ENCODE measurements at places on chromosomes 3 and 15.

DNA sequence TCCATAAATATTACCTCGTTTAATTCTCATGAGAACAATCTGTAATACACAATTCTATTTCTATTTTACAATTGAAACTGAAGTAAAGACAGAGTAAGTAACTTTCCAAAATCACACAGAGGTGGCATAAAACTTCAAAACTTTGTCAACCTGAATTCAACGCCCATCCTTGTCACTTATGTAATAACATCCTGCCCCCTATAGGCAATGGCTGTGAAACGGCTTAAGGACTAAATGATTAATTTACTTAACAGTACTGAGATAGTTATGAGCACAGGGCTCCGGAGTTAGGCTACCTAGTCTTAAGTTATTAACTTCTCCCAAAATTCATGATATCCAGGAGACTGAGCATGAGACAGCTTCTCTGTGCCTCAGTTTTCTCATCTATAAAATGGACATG, 293.1 kb upstream of the CHRM5 start:
- H3K4me1 ChIP-seq, result no peaks in the 10 kb centered on the region
- peaks cover 2% of the 10 kb centered on the region for H3K27me3 ChIP-seq
- no peak for DNase-seq
- H3K36me3 ChIP-seq, result no peaks in the 10 kb centered on the region
- H3K4me3 ChIP-seq, result no peak overlapping the region

DNA sequence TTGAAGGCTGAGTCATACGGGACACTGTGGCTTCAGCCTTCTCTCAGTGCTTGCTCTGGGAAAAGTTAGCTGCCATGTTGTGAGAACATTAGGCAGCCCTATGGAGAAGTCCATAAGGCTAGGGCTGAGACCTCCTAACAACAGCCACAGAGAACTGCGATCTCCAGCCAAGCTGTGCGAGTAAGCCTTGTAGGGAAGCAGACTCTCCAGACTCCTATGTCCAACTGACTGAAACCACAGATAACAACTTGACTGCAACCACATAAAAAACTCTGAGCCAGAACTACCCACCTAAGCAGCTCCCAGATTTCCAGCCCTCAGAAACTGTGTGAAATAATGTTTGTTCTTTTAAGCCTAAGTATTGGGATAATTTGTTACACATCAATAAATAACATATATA, 40.7 kb downstream of the DENND6A start:
- H3K27me3 ChIP-seq, result no peaks in the 10 kb centered on the region
- peaks cover 72% of the 10 kb centered on the region for H3K36me3 ChIP-seq
- H3K4me1 ChIP-seq, result peaks cover 13% of the 10 kb centered on the region
- no peak for DNase-seq

DNA sequence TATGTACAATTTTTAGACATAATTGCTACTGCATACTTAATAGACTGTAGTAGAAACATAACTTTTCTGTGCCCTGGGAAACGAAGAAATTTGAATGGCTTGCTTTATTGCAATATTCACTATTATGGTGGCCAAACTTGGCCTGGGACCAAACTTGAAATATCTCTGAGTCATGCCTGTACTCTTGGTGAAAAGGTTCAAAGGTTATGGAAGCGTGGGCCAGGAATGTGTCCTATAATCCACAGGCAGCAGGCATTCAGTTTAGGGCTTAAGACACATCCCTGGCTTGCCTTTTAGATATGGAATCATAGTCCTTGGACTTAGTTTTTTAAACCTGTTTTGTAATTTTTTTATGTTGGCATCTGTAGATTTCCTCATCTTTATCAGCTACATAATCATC, 124.3 kb downstream of the LRIG1 start:
- H3K4me1 ChIP-seq, result peaks cover 14% of the 10 kb centered on the region
- no peak for DNase-seq
- H3K27me3 ChIP-seq, result no peaks in the 10 kb centered on the region
- H3K36me3 ChIP-seq, result peaks cover 54% of the 10 kb centered on the region

GRCh38 chr3:36862076-36862755, 82.6 kb downstream of the TRANK1 start:
- no peak overlapping the region for H3K4me3 ChIP-seq
- H3K27ac ChIP-seq, result no peak overlapping the region
- peaks cover 15% of the 10 kb centered on the region for H3K4me1 ChIP-seq
- no peaks in the 10 kb centered on the region for H3K27me3 ChIP-seq
- no peak for DNase-seq
- peaks cover 64% of the 10 kb centered on the region for H3K36me3 ChIP-seq

- no peak for DNase-seq
- no peak overlapping the region for H3K27ac ChIP-seq
- peaks cover 38% of the 10 kb centered on the region for H3K4me1 ChIP-seq
- H3K27me3 ChIP-seq, result no peaks in the 10 kb centered on the region
- no peak overlapping the region for H3K4me3 ChIP-seq
- H3K36me3 ChIP-seq, result no peaks in the 10 kb centered on the region
Observed at GRCh38 chr15:85030301-85030929, 48.8 kb downstream of the PDE8A start.

DNA sequence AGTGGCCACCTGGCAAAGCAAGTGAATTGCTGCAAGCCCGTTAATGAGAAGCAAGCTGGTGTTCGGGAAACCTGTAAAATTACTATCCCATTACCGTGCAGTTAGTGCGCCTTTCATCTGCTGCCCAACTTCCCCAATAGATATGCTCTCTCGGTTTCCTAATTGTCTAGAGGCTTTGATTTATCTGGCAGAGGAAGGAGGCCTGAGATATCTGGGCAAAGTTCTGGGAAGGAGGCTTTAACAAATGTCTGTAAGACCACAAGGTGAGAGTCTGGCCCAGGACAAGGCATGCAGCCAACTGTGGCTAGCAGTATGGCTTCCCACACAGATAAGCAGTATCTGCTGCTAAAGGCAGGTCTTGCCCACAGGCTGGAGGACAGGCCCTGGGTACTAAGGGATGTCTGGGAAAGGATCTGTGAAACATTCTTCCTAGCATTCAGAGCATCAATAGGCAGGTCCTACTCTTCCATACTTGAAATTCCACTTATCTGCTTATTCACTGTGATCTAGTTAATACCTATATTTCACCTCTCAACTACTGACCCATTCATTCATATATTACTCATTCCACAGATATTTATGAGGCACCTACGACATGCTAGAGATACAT, 130.0 kb upstream of the SLC2A2 start:
- H3K4me1 ChIP-seq, result no peaks in the 10 kb centered on the region
- no peak for DNase-seq
- H3K27me3 ChIP-seq, result no peaks in the 10 kb centered on the region
- H3K36me3 ChIP-seq, result peaks cover 57% of the 10 kb centered on the region
- H3K4me3 ChIP-seq, result no peak overlapping the region
- H3K27ac ChIP-seq, result no peak overlapping the region

DNA sequence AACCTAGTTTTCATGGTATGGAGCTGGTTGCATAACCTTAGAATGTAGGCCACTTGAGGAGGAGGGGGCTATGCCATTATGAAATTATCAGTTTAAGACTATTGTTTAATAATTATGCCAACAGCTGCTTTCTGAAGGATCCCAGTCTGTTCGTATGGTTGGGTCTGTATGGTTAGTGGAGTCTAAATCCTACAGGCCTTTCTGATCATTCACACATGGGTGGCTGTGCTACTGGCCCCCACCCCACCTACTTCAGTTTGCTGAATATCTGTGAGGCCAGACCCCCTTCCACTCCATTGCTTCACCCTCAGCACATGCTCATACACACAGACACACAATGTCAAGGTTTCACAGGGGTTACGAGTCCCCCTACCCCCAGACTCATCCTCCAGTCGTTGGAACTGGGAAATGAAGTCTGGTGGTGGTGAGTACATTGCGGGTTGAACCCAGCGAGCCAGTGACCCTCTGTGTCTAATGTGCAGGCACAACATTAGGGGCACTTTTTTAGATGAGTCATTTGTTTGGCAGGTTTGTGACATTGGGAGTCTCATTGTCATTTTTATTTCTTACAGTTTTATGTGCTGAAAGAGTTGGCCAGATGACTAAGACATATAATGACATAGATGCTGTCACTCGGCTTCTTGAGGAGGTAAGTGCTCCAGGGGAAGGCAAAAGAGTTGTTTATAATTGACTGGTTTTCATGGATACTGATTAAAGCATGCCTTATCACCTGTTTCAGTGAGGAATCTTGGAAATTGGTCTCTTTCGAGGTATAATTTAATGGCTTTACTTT, 85.3 kb downstream of the TRAK1 start:
- peaks cover 16% of the 10 kb centered on the region for H3K36me3 ChIP-seq
- H3K27me3 ChIP-seq, result no peaks in the 10 kb centered on the region
- no peak overlapping the region for H3K4me3 ChIP-seq

DNA sequence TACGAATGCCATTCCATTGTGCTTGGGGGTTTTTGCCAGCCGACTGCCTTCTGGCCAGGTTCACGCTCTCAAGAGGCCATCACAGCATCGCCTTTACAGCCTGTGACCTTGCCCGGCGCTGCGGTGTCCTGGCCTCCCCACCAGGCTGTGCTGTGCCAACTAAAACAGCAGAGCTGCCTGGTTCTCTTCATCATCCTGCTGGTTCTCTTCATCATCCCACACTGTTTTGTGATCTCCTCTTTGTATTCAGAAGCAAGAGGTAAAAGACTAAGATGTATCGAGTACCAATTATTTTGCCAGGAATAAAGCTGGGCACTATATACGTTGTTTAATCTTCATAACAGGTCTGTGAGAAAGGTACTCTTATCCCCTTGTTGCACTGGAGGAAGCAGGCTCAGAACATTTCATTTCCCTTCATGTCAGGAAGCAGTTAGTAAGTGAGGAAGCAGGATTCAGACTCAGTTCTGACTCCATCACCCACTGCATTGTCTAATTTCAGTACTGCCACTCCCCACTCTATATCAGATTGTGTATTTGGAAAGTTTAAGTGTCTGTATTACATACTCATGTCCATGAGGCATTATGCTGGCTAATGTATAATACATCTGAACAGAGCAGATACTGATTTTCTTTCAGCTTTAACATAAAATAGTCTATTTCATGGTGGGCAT, 92.7 kb downstream of the LRRC28 start:
- H3K36me3 ChIP-seq, result peaks cover 2% of the 10 kb centered on the region
- H3K4me3 ChIP-seq, result no peak overlapping the region
- peaks cover 11% of the 10 kb centered on the region for H3K4me1 ChIP-seq
- H3K27ac ChIP-seq, result no peak overlapping the region
- no peaks in the 10 kb centered on the region for H3K27me3 ChIP-seq

GRCh38 chr15:49164865-49165264, 5.2 kb upstream of the GALK2 start:
- no peak overlapping the region for H3K27ac ChIP-seq
- H3K4me3 ChIP-seq, result no peak overlapping the region
- peaks cover 2% of the 10 kb centered on the region for H3K36me3 ChIP-seq
- H3K4me1 ChIP-seq, result peaks cover 7% of the 10 kb centered on the region
- DNase-seq, result no peak
- no peaks in the 10 kb centered on the region for H3K27me3 ChIP-seq

- no peak overlapping the region for H3K4me3 ChIP-seq
- peaks cover 5% of the 10 kb centered on the region for H3K4me1 ChIP-seq
- H3K27me3 ChIP-seq, result no peaks in the 10 kb centered on the region
- H3K27ac ChIP-seq, result no peak overlapping the region
Observed at GRCh38 chr3:122594025-122594424, 16.6 kb downstream of the PARP15 start.

- peaks cover 38% of the 10 kb centered on the region for H3K36me3 ChIP-seq
- H3K4me1 ChIP-seq, result peaks cover 76% of the 10 kb centered on the region
- H3K4me3 ChIP-seq, result no peak overlapping the region
- peak overlapping the region; percentile 96 for H3K27ac ChIP-seq
- DNase-seq, result no peak
Observed at GRCh38 chr3:18716101-18716500, 291.0 kb upstream of the SATB1 start.

DNA sequence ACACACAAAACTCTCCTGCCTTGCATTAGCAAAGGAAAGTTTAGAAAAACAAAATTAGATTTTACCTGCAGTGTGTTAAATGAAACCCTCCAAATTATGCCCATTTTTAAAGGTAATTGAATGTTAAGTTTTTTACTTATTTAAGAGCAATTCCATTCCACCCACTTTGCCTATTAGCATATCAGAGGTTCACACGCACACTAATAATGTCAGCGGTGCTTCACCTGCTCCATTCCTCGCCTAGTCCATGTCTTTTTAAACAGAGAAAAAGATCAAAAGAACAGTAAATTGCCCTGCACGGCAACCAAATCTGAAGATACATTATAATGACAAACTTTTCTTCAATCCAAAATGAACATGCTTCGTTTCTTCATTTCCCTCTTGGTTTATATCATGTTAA, 97.3 kb upstream of the LRRN1 start:
- no peaks in the 10 kb centered on the region for H3K4me1 ChIP-seq
- H3K4me3 ChIP-seq, result no peak overlapping the region
- no peak for DNase-seq
- no peak overlapping the region for H3K27ac ChIP-seq
- no peaks in the 10 kb centered on the region for H3K36me3 ChIP-seq

DNA sequence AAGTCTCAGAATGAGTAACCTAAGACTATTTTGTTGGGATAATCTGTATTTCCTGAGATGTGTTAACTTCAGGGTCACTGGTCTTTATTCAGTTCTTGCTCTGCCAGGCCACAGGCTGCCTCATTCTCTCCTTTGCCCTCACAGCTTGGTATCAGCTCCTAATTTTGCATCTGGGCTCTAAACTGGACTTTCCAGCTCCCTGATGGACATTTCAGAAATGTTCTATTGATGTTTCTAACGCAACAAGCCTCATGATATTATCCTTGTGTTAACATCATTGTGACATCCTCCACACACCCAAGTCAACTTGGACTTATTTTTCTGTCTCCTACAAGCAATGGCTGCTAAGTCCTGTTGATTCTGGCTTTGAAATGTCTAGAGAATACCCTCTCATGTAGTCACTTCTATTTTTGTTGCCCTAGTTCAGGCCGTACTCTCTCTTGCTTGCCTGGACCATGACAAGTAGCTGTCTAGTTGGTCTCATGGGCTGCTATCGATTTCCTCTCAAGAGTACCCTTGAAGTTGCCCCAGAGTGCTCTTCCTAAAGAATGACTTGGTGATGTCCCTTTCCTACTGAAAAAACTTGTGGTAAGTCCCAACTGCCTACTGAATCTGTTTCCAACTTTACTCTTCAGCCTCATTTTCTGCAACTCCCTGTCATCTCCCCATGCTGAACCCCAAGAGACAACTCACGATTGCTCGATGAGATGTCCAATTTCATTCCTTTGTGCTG, 52.7 kb downstream of the CHST2 start:
- DNase-seq, result no peak
- no peaks in the 10 kb centered on the region for H3K27me3 ChIP-seq
- H3K4me1 ChIP-seq, result peaks cover 46% of the 10 kb centered on the region
- no peak overlapping the region for H3K27ac ChIP-seq

- H3K4me1 ChIP-seq, result no peaks in the 10 kb centered on the region
- H3K36me3 ChIP-seq, result no peaks in the 10 kb centered on the region
- no peak overlapping the region for H3K27ac ChIP-seq
- DNase-seq, result no peak
Observed at GRCh38 chr3:36227980-36228379, 152.3 kb upstream of the STAC start.

DNA sequence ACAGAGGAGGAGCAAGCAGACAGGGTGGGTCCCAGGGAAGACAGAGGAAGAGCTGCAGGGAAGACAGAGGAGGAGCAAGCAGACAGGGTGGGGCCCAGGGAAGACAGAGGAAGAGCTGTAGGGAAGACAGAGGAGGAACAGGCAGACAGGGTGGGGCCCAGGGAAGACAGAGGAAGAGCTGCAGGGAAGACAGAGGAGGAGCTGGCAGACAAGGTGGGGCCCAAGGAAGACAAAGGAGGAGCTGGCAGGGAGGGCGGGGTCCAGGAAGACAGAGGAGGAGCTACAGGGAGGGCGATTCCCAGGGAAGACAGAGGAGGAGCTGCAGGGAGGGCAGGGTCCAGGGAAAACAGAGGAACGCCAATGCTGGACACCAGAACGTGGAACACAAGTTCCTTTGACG, 66.5 kb downstream of the PLXNA1 start:
- H3K36me3 ChIP-seq, result no peaks in the 10 kb centered on the region
- H3K4me3 ChIP-seq, result no peak overlapping the region
- peaks cover 8% of the 10 kb centered on the region for H3K27me3 ChIP-seq
- DNase-seq, result no peak
- H3K4me1 ChIP-seq, result no peaks in the 10 kb centered on the region
